ENCODE measurements at places on chromosomes 2 and 18.
A peak's percentile ranks its signal among the peaks of the same experiment; 100 is the strongest.

GRCh38 chr2:170817093-170818035 is 677 bp downstream of the GAD1 start:
- DNase-seq = no peak

DNA sequence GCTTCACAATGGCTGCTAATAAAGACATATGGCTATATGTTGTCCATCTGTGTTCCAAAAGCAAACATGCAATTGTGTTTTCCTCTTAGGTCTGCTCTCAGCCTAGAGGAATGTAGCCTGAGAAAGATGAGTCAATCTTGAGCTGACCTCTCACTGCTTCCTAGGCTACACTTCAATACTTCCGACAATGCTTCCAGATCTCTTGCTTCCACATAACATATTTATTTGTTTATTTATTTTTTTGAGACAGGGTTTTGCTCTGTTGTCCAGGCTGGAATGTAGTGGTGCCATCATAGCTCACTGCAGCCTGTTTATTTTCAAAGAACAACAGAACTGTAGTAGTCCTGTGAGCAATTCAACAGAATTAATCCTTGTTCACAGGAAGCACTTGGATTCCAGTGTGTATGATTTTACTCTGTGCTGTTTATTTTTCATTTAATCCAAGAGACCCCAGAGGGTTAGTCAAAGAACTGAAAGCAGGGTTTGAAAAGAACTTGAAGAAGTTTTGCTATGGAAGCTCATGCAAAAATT is 437.9 kb downstream of the TXNL1 start:
- peak; percentile 58 for DNase-seq

GRCh38 chr2:197383825-197384224 is 51.0 kb downstream of the SF3B1 start:
- no peak for DNase-seq

DNA sequence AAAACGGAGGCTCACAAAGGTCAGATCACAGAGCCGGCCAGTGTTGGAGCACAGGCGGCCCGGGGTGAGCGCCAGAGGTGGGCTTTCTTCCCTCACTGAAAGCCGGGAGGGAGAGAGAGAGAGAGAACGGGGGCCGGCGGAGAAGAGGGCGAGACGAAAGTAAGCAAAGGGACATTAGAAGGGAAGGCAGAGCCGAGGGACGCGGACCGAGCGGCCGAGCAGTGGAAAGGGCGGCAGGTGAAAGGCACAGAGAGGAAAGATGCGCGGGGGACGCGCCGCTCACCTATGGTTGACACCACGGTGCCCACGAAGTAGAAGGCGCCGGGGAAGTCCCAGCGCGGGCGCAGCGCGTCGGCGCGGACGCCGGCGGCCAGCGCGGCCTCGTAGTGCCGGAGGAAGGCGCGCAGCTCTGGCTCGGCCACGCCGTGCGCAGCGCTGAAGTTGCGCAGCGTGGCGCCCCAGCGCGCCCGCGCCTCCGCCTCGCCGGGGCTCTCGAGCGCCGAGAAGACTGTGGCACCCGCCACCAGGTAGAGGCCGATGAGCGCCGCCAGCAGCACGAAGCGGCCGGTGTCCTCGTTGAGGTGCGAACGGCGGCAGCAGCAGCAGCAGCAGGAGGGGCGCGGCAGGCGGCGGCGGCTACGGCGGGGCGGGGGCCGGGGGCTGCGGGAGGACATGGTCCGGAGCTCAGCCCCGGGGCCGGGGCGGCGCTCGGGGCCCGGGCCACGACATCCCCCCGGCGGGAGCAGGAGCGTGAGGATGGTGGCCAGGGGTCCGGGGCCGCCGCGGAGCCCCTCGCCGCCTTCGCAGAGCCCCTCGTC is 166.9 kb downstream of the MSH2 start:
- peak; percentile 13 for DNase-seq

GRCh38 chr2:16387461-16387984 is 278.1 kb downstream of the CYRIA start:
- no peak for DNase-seq

- DNase-seq = no peak
These were observed 56.9 kb downstream of the ACKR3 start for GRCh38 chr2:236626391-236627150.

GRCh38 chr2:42796427-42797248 is 4.3 kb upstream of the HAAO start:
- no peak for DNase-seq

- DNase-seq = peak; percentile 7
These were observed 36.9 kb downstream of the SCN1A start for GRCh38 chr2:166090908-166091307.

DNA sequence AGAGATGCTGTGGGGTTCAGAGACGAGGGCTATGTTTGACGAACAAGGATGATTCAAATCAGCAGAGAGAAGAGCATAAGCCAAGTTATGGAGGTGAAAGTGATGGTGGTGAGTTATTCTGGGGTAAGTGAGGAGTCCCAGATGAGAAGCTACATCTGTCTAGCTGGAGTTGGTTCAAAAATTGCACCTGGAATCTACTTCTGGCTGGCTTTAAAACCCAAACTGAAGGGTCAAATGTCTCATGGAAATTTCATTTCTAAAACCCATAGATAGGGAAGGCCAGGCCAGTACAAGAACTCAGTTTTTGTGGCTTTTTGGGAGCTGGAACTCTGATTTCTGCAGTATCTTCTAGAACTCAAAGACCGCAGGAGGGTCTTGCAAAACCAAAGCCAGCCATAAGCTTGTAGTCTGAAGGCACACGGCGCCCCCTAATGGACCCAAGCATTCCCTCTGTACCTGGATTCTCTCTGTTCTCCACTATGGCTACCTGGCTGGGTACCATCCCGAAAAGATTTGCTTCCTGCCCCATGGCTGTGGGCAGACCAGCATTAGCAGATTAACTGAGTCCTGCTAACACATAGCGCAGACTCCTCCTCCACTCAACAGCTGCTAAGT is 229.1 kb upstream of the SLC14A2 start:
- DNase-seq = peak; percentile 56

DNA sequence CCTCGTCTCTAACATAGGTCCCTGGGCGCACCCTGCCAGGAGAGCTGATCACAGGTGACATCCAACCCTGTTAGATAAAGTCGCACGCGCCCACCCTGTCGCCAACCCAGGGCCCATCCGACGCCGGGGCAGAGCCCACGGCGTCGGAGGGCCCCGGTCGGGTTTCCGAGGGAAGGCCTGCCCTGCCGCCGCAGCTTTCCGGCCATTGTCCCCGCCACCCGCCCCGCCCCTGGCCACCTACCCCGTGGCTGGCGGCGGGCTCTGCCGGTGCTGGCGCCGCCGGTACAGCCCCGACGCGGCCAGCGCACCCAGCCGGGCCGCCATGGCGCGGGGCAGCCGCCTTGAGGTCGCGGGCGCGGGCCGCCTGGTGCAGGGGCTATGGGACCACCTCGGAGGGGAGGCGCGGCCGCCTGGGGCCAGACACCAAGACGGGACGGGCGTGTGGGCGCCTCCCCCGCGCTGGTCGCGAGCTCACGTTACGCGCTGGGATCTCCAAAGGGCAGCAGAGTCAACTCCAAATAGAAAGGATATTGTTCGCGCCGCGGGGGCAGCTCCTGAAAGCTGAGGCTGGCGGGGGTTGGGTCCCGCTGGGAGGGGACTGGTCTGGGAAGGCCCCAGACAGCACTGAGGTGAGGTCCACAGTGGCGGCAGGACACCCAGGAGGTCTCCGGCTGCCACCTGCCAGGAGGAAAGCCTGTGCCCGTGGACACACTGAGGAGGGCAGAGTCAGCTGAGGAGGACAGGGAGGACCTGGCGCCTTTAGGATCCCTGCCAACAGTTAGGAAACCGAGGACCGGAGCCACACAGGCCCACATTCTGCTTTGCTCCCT is 11.1 kb downstream of the LIMS2 start:
- DNase-seq = no peak

- DNase-seq = peak; percentile 81
These were observed 108.6 kb downstream of the MAP4K4 start for GRCh38 chr2:101806123-101806522.

DNA sequence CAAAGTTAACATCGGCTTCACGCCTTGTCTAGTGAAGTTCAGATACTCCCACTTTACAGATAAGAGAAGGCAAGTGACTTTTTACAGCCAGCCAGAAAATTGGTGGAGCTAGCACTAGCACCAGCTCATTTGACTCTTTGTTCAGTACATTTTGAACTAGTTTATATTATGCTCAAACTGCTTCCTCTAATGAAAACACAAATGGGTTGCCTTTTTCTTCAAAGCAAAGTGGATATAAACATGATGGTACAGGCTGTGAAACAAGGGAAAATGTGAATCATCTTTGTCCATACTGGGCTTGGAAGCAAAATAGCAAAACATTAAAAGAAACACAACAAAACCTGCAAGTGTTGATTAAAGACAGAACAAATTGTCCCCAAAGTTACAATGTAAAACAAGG is 99.6 kb upstream of the LHCGR start:
- peak; percentile 25 for DNase-seq

GRCh38 chr18:54323970-54324369 is 33.7 kb downstream of the STARD6 start:
- DNase-seq = peak; percentile 2

DNA sequence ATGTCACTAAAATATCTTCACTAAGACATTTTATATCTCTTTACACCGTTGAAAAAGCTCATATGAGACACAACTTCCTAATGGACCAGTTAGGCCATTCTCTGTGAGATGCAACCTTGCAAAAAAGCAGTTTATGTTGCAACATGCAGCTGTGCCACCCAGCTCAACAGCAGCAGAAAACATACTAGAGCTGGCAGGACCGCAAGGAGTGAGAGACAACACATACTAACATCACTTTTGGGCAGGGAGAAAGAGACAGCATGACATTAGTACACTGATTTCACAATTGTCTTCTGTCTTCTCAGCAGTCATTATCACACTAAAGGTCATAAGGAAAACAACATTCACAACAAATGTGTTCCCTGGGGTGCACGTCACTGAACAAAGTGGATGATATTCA is 122.9 kb downstream of the EPB41L3 start:
- no peak for DNase-seq

DNA sequence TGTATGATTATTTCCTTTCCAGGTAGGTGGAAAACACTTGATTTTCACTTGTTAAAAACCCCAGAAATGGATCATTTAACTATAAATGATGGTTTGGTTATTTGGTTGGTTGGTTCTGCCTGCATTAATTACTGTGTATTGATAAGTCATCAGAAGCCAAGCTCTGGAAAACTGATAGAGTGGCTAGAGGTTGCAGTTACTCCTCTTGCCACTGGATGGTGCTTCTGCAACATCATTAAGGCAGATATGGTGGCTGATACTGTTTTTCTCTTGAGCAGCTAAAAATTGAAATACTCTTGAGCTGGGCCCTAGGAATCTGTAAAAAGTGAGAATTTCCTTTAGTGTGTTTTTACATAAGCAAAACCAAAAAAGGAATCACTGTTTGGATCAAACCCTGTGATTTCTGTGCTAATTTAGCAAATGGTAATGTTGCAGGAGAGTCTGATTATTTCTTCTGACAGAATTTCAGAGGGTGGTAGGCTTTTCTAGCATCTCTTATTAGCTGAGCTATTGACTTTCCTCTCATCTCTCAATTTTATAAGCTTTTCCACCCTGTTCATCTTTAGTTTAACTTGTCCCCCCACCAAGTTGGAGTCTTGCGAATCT is 54.3 kb downstream of the RAB10 start:
- peak; percentile 52 for DNase-seq

- peak; percentile 60 for DNase-seq
These were observed 16.4 kb downstream of the MAP3K19 start for GRCh38 chr2:135030826-135031225.

DNA sequence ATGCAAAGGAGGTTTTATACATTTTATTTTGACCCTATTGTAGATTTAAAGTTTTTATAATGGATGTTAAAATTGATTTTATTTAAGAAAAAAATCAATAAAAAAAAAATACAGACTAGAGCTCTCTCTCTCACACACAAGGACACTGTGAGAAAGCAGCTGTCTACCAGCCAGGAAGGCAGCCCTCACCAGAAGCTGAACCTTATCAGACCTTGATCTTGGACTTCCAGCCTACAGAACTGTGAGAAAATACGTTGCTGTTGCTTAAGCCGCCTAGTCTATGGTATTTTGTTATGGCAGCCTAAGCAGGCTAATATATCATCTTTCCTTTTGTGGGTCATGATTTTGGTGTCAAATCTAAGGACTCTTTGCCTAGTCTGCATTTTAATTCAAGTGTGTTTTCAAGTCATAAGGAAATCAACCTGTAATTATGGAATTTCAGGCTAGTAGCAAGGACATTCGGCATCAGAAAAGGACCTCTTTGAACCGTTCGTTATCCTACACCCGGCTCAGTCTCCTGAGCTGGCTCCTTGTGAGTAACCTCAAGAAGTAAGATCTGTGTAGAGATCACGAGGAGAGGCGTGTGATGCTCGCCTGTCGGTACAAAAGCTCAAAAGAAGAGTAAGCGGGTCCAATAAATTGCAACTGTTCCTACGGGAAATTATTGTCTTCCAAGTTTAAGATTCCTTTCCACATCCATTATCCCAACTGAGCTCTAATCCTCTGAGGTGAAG is 98.2 kb downstream of the PDCL3 start:
- no peak for DNase-seq

DNA sequence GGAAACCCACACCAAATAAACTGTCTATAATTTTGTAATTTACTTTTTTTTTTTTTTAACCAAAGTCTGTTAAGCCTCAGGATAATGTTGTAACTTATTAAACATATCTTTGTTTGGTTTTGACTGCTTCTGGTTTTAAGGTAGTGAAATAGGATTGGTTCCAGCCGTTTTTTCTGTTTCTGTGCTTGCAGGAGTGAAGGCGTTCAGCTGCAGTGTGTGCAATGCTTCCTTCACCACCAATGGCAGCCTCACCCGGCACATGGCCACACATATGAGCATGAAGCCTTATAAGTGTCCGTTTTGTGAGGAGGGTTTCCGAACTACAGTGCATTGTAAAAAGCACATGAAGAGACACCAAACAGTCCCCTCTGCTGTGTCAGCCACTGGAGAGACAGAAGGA is 93.1 kb downstream of the ZNF236 start:
- no peak for DNase-seq

DNA sequence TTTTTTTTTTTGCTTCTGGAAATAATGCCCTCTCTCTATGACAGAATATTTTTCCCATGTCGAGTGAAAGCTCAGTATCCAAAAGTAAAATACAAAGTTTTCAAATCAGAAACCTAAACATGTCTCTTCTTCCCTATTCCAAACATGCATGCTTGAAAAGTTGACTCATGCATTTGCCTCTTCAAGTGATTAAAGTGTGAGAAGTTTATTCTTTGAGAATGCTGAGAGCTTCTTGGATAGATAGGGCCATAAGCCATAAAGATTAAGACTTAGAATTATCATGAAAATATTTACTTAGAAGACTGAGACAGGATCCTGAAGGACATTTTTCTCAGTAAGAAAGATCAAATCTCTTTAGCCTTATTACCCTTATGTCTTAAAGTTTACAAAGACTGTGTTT is 98.6 kb upstream of the EPB41L5 start:
- peak; percentile 8 for DNase-seq

DNA sequence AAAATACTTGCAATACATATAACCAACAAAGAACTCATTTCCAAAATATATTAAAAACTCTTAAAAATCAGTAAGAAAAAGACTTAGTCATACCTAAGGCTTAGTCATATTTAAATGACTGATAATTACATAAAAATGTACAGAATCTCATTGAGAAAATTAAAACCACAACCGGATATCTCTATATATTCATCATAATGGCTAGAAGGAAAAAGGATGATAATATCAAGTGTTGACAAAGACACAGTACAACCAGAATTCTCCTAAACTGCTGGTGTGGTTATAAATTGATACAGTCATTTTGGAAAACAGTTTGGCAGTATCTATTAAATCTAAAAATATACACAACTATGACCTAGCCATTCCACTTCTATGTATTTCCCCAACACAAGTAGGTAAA is 27.1 kb upstream of the IHH start:
- DNase-seq = no peak

All from adipocyte (in vitro differentiated cells).